Cortex of kidney (tissue), 1 donor: ENCODE measurements at places on chromosomes 3 and 15.

GRCh38 chr3:148600902-148601765 lies 96.6 kb upstream of the AGTR1 start:
- DNase-seq, result no peak

DNA sequence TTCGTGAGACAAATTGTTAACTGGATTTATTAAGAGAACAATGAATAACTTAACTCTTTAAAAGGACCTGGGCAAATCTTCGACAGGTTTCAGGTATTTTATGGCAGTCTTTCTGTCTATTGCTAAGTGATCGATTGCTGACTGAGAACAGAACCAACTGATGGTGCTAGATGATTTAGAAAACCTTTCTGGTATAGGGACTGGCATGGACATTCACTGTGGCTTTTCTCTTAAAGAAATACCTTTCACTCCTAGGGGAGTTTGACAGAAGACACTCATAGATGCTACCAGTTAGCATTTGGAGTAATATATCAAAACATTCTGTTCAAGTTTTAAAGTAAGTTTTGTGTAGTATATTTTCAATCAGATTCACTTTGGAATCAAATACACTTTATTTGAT lies 654 bp downstream of the PPARG start:
- DNase-seq, result no peak

DNA sequence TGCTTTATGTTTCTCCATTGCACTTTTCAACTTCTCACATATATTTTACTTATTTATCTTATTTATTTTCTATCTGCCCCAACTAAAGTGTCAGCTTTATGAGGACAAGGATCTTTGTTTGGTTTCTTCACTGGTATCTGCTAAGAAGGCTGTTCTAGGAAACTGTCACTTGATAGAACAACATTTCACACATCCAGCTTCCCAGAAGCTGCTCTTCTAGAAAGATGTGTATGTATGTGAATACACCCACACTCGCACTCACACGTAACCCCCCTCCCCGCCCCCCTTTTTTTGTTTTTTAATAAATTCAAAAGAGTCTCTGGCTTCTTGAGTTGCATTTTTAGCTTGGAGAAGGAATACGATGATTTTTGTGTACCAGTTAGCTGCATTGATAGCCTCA lies 143.1 kb downstream of the AKAP13 start:
- no peak for DNase-seq

DNA sequence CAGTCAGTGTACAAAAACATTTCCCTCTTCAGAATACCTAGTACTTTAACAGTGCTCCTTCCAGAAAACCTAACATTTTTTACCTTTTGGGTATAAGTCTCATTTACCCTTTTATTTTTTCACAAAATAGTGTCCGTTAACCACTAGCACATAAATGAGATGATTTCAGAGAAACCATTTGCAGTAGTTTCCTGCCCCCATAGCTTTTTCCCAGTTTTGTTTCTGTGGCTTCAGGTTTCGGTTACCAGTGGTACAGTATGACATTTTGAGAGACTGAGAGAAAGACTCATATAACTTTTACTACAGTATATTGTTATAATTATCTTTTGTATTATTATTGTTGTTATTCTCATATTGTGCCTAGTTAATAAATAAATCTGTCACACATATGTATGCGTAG lies 6.2 kb upstream of the RBMS3 start:
- no peak for DNase-seq

DNA sequence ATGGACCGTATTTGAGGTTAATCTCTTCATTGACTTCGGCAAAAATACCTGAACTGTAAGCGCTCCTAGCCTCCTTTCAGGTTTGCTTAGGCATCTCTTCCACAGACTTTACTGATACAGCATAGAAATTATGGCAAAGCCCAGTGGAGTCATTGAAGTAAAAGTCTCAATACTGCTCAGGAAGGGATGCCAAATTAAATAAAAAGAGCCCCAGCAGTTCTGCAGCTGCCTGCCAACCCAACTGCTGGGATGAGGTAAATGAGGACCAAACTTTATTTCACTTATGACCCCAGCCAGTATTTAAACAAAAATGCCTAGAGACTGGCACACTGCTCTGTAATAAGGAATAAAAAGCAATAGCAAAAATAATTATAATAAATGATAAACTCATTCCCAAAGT lies 65.4 kb downstream of the IQCH start:
- no peak for DNase-seq

DNA sequence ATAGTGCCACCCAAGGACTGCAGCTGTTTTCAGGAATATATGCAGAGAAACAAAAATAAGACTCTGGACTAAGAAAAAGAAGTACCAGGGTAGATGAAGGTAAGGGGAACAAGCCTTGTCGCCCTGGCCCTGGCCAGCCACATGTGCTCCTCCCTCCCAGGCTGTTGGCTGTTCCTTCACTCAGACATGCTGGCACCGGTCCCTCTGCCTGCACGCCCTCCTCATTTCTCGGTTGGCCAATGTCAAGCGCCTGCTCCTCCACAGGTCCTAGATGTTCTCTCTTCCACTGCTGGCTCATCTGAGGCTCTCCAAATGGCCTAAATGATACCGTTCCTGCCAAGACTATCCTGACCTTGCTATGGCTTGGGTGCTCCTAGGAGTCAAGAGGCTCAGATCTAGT lies 288.4 kb upstream of the LYSMD4 start:
- no peak for DNase-seq

DNA sequence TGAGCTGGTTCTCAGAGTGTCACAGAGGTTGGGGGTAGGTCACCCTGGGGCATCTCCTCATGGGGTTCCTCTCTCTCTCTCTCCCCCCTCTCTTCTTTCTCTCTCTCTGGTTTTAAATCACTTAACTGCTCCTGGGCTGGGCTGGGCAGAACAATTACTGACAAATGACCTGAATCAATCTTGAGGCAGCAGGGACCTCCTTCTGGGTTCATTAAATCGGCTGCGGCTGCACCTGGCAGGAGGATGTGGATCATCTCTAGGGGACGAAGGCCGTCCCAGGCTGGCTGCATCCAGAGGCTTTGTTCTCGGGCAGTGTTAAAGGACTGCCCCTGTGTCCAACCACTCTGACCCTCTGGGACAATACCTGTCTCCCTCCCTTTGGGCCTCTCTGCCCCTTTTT lies 143.1 kb downstream of the TLE3 start:
- no peak for DNase-seq

GRCh38 chr3:61237858-61238257 lies 13.4 kb downstream of the FHIT start:
- DNase-seq, result no peak

- DNase-seq, result no peak
Measured at GRCh38 chr3:128479558-128480086, 12.9 kb upstream of the DNAJB8 start.

GRCh38 chr3:23611737-23612295 lies 193.9 kb upstream of the UBE2E1 start:
- no peak for DNase-seq

DNA sequence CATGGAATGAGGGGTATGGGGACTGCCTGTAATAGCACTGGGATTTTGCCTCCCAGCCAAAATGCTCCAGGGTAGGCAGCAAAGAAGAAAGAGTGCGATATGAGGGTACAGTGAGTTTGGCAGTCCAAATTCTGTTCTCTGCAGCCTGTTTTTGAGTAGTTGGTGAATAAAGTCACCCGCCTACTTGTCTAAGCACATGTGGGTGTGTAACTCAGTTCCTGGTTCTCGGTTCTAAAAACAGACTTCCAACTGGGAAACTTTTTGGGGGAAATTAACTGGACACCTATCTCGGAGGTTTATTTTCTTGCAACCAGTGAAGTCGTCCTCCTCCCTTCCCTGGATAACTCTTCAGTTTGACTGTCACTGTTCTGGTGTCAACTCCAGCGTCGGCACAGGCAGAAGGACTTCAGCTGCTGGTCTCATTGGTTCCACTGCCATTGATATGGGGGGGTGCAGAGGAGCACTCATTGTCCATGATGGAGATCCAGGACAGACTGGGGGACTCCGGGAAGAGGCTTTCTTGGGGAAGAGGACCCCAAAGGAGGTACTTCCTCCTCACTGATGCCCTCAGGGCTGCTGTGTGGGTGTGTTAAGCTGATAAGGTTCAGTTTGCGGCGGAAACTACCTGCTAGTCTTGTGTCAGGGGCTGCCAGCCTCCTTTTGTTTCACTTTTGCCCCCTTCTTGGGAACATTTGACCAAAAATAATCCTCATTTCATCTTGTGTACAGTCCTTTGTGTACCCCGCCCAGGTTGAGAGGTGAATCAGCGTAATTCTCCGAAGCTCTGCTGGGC lies 13.2 kb downstream of the GHRL start:
- no peak for DNase-seq

- DNase-seq, result no peak
Measured at GRCh38 chr3:78143000-78143399, 1103.1 kb downstream of the ROBO2 start.

DNA sequence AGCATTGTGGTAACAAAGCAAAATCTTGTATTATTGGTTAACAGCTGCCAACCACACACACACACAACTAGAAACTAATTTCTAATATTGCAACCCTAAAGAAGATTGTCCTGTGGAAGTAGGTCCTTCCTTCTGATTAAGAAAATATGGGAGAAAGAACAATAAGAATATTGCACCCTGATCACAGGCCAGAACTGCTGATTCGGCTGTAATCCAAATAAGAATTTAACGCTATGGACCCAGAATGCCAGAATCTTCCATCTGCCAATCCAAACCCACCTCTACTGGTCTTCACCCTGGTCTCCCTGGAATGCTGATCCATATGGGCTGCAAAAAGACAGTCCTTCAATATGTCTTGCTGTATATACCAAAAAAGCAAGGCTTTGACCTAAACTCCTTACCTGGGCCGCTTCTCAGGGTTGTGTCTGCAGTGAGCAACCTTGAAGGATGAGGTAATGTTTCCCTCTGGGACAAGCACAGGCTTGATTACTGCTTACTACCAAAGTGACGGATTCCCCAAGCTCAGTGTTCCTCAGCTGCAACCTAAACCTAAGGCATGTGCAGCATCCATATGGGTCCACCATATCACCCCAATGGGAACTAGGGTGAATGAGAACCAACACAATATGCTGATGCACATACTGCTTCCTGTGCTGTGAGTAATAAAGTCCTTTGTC lies 8.0 kb downstream of the CCDC14 start:
- DNase-seq, result no peak

DNA sequence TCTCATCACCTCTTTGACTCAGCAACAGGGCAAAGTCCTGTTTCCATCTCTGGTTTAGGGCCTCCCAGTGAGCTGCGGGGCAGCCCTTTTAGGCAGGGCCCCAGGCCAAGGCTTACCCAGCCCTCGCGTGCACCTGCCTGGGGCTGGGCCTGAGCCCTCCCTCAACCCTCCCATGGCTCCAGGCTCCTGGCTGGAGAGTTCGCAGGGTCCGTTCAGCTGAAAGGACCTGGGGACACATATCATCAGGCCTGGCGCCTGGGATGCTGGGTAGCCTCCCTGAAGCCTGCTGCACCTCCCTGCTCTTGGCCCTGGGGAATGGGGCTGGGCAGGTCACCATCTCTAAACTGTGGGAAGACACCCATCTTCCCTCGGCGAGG lies 29.7 kb downstream of the HDAC11 start:
- no peak for DNase-seq

DNA sequence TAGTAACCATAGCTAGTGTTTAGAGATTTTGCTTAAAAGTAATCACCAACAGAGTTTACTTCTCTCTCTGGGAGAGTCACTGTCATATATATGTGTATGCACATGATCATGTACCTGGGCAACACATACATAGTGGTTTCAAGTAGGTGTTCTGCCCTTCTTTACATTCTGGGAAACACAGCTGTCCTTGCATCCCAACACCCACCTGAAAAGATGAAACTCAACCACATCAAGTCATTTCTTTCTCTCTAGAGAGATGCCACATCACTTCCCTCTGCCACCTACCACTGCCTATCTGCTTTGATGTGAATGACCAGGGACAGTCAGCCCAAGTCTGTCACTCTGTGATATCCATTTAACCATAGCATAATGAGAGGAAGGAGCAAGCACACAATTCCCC lies 155.8 kb upstream of the GADL1 start:
- no peak for DNase-seq

- DNase-seq, result no peak
Measured at GRCh38 chr3:171704002-171704401, 106.3 kb downstream of the PLD1 start.

DNA sequence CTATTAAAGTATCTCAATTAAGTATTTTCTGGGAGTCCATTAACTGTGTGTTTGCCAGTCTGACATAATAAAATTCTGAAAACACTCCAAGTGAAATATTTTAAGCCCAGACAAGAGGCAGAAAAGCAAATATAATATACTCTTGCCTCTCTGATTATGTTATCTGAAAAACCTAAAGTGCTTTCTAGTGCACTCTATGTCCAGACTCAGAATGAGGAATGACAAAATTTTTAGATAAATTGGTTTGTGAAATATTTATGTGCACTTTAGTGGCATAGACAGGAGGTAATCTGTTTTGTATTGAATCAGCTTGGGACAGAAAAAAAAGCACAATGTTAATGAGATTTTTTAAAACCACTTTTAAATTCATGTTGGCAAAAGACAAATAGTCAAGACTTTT lies 508.2 kb upstream of the SUCLG2 start:
- DNase-seq, result no peak

DNA sequence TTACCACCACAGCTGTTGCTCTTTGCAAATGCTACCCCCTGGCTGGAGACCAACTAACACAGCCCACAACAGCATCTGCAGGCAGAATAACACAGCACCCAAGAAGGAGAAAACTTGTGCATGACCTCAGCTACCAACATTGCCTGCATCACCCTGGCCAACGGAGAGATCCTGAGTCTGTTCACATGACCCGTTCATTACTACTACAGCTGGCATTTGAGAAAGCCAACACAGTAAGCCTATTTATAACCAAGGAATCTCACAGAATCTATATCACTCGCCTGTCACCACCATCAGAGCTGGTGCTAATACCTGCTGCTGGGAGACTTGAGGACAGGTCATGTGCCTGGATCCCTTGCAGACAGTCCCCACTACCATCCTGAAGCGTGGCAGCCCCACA lies 215.2 kb downstream of the POLQ start:
- DNase-seq, result no peak

DNA sequence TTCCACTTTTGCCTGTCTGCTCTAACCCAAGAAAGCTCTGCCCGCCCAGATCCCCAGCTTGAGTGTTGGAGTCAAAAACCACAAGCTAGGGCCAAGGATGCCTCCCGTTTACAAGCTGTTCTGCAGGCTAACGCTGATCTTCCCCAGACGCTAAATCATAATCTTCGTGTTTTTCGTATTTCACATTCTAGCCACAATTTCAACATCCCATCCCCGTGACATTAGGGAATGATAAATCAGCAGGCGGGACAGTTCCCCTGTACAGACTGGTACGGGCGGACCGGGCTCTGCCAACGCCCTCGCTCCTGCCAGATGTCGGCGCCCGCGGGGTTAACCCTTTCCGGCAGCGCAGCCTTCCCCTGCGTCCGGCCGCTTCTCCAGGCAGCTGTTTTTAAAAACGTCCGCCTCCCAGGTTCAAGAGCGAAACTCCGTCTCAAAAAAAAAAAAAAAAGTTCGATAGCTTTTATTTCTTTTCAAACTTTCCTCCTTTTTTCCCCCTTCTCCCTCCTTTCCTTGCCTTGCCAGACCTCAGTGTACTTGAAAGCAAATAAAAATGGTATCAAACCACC lies 81.0 kb upstream of the BNC1 start:
- DNase-seq, result no peak
